ENCODE measurements at places on chromosomes 16 and 17. TPM values are rescaled to one million over a fixed set of nuclear protein-coding genes. Genes with fewer than 3 reads are reported as not detected.

DNA sequence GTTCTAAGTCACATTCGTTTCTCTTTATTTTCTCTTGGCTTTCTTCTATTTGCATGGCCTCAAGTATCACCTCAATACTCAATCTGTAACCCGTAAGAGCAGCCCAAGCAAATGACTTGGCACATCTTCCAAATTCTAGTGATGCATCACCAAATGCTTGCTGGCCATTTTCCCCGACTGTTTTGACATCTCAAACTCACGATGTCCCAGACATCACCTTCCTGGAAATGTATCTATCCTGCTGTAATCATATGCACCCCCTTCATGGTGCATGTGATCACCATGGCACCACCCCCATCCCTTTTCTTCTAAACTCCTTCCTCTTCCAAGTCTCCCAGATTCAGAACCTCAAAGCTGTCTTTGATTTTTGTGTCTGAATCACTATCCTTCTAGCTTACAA lies 24.0 kb upstream of the ABCA5 start:
- no peak for DNase-seq

PYDC1 gene
- total RNA-seq: not detected

GRCh38 chr16:4142268-4142667 lies 26.0 kb upstream of the ADCY9 start:
- no peak for DNase-seq

DNA sequence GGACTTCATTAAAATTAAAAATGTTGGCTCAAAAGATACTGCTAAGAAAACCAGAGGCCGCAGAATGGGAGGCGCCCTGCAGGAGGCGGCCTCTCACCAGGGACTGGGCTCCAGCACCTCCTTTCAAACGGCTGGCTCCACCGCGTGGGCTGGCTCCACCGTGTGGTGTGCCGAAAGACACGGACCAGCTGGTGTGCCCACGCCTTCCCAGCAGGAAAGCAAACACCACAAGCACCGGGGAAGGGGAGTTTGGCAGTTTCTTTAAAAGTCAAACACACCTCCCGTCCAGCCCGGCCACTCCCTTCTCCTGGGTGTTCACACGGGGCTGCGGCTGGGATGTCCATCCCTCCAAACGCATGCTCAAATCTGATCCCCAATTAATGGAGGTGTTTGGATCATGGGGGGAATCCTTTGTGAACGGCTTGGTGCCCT lies 13.9 kb downstream of the HAGH start:
- no peak for DNase-seq

- DNase-seq: no peak
Observed at GRCh38 chr17:44121997-44122815, 1.2 kb downstream of the HDAC5 start.
